NCI-H2171 treated with DMSO at 0.1 percent for 48 hours (cell line): ENCODE measurements at places on chromosomes 6 and 20.
A peak's percentile ranks its signal among the peaks of the same experiment; 100 is the strongest.

GRCh38 chr6:142913511-142914047 lies 31.4 kb downstream of the HIVEP2 start:
- DNase-seq, result no peak

DNA sequence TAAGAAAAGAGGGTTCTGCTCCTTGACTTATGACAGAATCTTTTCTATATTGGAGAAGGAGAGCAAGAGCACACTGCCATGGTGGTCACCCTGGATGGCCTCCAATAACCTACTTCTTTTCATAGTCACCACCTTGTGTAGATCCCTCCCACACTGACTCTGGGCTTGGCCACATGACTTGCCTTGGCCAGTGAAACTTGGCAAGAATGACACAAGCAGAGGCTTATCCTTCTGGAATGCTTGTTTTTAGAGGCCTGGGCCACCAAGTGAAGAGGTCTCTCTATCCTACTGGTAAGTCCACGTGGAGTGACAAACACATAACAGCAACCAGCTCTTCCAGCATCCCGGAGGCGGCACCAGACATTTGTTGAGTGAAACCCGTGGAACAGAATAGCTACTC lies 349.4 kb upstream of the JARID2 start:
- no peak for DNase-seq

DNA sequence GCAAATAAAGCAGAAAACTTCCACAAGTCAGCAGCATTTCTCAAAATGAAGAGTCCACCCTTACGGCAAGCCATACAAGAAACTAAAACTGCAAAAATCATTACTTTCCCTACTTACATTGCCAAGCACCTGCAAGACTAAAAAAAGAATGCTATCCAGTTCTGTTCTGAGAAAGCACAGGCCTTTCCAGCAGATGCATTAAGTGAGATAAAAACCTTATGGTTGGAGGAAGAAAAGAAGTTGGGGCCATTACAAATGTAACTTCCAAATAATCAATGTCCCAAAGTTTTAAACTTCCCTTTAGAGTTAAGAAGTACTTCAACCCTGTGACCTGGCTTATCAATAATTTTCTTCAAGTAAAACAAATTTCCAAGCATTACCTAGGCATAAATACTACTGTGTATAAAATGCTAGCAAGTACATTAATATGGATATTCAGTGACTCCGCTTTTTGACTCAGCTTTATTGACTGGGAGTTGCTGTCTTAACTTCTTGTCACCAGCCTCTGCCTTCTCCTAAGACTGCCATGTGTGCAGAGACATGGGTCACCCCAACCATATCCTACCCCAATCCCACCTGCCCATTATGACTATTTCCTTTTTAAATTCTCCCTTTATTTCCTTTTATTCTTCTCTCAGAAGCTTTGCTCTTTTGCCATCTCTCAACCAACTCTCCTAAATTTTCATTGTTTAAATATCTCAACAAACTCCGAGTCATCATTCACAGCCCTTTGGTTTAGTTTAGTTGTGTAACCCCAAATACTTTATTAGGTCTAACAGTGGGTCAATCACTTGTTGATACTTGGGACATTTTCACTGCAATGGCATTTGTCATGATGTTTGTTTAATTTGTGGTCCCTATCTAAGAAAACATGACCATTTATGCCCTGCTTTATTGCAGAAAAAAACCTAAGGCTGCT lies 49.7 kb downstream of the SLC22A23 start:
- DNase-seq, result no peak

DNA sequence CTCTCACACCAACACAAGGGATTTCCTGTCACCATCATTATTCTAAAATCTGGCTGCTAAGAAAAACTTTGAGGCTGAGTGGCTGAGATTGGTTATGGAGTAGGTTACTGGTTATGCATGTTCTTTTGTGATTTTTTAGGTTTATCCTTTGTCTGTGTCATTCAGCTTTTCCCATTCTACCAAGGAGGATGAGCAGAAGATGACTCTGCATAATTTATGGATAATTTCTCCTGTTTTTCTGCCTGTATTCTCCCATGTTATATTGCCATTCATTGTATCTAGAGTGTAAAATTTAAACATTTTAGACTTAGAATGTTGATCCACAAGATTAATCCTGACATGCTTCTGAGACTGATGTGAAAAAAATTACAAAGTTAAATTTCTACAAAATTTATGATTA lies 67.8 kb downstream of the SOBP start:
- DNase-seq, result no peak

GRCh38 chr6:136685540-136686108 lies 106.7 kb downstream of the MAP3K5 start:
- DNase-seq, result no peak

- DNase-seq, result peak; percentile 1
Measured at GRCh38 chr6:168247443-168248147, 72.0 kb downstream of the DACT2 start.

DNA sequence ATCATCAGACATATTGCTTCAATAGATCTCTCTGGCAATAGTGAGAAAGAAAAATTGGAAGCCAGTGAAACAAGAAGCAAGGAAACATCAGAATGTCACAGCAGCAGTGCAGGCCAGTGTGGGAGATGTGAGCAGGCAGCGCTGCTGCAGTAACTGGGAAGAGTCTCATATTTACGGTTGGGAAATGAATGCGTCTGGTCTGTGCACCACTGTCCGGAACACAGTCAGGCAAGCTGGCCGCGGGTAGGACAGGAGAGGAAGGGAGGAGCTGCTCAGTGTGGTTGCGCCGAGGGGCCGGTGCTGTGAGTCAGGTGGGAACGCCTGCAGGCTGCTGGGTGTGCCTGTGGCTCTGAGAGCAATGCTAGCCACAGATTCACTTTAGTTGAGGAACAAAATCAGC lies 6.4 kb upstream of the PSMG4 start:
- no peak for DNase-seq

GRCh38 chr6:41237128-41237527 lies 9.0 kb downstream of the TREML4 start:
- DNase-seq, result no peak

DNA sequence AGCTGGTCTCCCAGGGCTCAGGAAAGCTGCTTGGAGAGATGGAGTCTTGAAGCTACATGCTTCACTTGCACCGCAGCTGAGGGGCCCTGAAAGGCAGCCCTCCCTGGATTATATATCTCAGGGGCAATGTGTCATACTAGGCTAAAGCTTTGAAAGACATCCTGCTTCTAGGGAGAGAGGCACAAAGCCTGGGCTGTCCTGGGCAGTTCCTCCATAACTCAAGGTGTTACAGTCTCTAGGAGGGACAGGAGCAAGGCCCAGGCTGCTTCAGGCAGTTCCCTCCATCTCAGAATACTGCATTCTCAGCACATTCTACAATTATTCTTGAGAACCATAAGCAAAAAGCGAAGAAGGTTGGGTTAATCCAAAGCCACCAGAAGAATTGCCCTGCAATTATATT lies 22.0 kb upstream of the TXNDC5 start:
- DNase-seq, result no peak

DNA sequence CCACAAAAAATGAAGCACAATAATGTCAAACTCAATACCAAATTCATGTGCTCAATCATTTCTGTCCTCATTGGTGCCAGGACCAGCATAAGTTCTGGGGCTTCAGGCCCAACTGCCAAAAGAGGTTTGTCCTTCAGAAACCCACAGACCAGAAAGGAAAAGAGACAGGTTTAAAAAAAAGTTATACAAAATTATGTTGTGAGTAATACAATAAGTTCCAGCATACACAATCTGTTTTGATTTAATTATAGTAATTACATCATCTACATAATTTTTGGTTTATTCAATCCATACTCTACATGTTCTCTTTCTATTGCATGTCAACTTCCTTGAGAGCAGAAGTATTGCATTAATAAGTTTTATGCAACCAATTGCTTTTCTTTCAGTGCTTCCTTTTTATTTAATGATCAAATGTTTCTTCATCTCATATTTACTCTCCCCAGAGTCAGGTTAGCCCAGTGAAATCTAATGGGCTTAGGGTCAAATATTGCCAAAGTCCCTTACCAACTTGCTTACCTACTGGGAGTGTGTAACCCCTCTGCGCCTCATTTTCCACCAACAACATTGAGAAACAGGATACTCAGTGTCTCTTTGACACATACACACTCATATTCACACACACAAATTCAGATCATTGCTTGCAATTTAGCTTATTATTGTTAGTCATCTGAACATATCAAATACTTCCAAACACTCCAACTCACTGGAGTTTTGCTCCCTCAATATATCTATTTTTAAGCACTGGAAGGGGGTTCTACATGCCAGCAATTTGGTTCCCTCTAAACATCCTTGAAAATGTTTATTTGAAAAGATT lies 424.4 kb upstream of the MARCKS start:
- no peak for DNase-seq

- no peak for DNase-seq
Measured at GRCh38 chr20:45090481-45090880, 10.4 kb downstream of the KCNS1 start.

GRCh38 chr6:17820055-17820454 lies 113.3 kb upstream of the NUP153 start:
- DNase-seq, result peak; percentile 31

DNA sequence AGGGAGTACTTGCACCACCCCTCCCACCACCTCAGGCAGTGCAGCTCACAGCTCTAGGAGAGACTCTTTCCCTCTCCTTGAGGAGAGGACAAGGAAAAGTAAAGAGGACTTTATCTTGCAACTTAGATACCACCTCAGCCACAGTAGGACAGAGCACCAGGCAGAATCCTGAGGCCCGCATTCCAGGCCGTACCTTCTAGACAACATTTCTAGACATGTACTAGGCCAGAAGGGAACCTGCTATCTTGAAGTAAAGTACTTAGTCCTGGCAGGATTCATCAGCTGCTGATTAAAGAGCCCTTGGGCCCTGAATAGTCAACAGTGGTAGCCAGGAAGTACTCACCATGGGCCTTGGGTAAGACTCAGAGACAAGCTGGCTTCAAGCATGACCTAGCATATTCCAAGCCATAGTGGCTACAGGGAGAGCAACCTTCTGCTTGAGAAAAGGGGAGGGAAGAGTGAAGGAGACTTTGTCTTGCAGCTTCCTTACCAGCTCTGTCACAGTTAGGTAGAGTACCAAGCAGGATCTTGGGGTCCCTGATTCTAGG lies 384.4 kb upstream of the RNF217 start:
- no peak for DNase-seq

DNA sequence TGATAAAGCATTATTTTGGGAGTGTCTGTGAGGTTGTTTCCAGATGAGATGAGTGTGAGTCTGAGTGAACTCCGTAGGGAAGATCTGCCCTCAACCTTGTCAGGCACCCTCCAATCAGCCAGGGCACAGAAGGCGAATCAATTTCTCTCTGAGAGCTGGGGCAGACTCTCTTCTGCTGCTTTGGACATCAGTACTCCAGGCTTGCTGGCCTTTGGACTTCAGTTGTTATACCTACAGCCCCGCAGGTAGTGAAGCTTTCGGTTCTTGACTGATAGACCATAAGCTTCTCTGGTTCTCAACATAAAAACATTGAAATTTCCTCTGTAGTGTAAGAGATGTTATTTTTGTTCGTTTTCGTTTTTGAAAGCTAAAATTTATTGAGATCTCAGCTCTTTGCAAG lies 71.4 kb downstream of the MAFB start:
- no peak for DNase-seq

DNA sequence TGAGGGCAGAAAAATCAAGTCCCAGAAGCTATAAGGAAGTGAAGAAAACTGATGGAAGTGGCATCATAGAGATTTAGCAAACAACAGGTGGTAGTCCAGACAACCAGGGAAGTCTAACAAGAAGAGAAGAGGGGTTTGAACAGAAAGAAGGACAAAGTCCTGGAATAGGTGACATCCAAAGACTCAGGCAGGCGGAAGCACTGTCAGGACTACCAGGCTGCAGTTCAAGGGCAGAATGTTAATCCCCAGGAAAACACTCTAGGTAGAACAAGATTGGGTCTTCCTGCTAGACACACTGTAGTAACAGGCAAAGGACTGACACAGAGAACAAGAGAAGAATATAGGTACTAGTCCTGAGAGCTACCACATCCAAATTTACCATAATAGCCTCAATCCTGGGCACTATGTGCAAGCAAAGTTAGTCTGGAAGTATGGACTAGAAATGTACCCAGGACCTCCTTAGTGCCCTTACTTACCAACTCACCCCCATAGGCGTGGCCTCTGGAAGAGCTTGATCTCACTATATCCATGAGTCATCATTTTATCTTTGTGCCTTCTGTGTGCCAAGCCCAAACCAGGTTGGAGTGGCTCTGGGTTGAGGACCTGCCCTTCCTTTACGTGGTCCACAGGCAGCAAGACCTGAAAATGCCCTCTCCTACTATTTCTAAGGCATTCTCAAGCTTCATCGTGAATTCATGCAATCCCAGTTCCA lies 2.2 kb upstream of the EPB41L2 start:
- DNase-seq, result no peak

DNA sequence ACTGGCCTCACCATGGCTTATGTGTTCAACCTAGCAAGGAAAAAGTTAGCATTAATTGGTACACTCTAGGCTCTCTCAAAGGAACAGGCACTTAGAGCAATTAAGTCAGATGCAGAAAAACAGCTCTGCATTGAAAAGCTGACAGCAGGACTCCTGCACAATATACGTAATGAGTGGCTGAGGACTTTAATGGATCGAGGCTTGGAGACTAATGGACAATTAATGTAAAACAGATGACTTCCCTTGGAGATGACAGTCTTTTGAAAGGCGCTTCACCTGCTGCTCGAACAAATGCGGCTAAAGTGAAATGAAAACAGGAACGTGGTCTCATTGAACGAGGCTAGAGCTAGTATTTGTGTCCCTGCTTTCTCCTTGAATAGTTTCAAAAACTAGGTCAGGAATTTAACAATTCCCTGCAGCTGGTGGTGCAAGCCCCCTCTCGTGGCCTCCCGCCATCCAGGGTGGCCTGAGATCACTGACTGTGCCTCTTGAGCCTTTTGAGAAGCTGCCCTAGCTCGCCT lies 137.1 kb downstream of the ELOVL4 start:
- peak; percentile 58 for DNase-seq

DNA sequence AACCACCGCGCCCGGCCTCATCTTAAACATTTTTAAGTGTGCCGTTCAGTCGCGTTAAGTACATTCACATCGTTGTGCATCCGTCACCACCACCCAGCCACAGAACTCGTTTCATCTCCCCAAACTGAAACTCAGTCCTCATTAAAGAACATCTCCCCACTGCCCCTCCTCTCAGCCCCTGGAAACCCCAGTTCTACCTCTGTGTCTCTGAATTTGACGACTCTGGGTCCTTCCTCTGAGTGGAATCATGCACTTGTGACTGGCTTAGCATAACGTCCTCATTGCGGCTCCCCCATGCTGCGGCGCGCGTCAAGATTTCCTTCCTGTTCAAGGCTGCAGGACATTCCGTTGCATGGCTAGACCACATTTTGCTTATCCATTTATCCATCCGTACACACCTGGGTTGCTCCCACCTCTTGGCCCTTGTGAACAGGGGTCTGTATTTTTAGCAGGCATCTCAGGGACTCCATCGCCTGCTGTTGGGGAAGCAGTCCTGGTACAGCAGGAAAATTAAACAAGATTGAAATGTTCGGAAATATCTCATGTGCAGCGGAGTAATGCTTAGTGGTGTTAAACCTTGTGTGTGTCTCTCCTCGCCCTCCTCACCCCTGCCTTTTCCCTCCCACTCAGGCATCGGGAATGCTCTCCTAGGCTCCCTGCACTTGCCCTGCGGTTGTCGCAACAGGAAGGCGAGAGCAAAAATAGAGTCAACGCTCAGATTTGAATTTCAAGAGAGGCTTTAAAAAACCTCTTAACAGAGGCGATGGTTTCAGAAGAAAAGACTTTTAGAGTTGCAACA lies 127.9 kb downstream of the PXDC1 start:
- DNase-seq, result no peak

- no peak for DNase-seq
Measured at GRCh38 chr20:48461735-48462119, 366.1 kb downstream of the PREX1 start.
